Osteoblast (primary cell): ENCODE measurements at places on chromosomes 7 and 10. TPM values are rescaled to one million over a fixed set of nuclear protein-coding genes. Genes with fewer than 3 reads are reported as not detected.

DNA sequence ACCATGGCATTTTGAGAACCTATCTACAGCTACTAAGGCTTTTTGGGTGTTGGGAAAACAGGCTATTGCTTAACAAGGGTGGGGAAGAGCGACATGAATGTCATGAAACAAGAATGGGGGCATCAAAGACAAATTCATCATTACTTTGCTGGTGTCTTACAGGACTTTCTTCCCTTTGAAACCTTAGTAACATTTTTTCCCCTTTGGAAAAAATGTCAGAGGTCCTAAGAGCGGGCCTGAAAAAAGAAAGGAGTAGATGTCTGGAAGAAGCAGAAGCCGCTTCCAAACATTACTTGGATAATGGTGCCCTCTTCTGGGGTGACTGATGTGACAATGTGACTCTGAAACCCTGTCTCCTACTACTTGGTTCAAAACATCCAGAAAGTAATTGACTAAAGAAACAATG lies 3.8 kb upstream of the DDX50 start:
- peak; percentile 73 for DNase-seq

GRCh38 chr10:3647074-3647473 lies 137.9 kb downstream of the KLF6 start:
- DNase-seq = no peak

DNA sequence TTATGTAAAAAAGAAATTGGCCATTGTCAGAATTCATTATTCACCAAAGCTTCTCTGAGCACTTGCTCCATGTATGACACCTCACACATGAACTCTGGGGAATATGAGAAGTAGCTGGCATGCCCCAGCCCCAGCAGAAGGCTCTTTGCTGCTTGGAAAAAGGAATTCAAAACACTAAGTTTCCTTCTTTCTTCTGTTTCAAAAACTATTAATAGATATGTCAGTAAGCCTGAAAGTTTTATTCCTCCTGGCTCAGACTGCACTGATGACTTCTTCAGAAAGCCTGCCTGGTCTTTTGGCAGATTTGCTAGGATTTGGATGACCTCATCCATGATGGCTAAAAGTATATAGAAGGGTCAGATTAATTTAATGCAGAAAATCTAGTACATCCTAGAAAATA lies 511.0 kb downstream of the GFRA1 start:
- no peak for DNase-seq

DNA sequence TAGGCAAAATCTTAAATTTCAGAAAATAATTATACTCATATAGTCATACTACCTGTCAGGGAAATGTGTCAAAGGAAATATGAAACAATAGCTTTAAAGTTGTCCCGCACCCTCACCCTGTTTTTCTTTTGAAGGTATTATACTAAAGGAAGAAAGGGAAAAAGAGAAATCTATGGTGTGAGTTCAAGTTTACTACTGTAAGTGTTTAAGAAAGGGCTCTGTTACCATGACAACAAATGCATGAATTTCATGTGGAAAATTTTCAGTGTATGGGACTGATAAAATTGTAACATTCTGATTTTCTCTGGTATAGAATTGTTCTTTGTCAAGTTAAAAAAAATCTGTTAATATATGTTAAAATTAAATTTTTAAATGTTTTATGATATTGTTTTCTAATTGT lies 229.8 kb downstream of the ADK start:
- no peak for DNase-seq

DNA sequence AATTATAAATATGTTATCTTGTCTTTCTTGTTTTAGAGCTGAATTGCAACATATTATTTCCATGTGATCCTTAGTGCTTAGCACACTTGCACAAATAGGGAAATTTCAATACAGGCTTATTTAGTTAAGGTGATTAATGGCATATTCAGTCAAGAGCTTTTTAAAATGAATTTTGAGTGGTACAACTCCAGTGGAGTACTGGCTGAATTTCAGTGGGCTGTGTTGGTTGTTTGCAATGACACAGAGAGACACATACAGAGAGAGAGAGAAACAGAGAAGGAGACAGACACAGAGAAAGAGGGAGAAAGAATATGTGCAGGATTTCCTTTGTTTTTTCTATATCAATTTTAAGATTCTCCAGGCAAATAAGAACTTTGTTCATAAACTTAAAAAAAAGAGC lies 766.9 kb downstream of the DNAJB9 start:
- no peak for DNase-seq

The PIP gene
- total RNA-seq = not detected in 2 replicates
